MCF 10A (cell line): ENCODE measurements at places on chromosomes 13 and 19. TPM values are rescaled to one million over a fixed set of nuclear protein-coding genes. Genes with fewer than 3 reads are reported as not detected.

- DNase-seq, result peak; percentile 36
These were observed 741 bp downstream of the PLEKHF1 start for GRCh38 chr19:29665826-29666577.

GRCh38 chr19:38319421-38320258 lies at the start of gene KCNK6:
Gene KCNK6 (plus strand): TSS chr19:38319845. CDS start chr19:38319951, 106 bp downstream.
- DNase-seq, result no peak

PRTN3 gene
- total RNA-seq, result not detected in 2 replicates

SLITRK5 gene
- total RNA-seq, result 0.16 and 0.25 TPM in 2 replicates

GRCh38 chr19:54319049-54319448 lies 6.1 kb upstream of the LILRA5 start:
- DNase-seq, result no peak

GRCh38 chr19:46624958-46625661 lies at the start of gene PTGIR:
Gene PTGIR (minus strand): TSS chr19:46625089. CDS start chr19:46624225, 864 bp downstream.
- DNase-seq, result peak; percentile 53

- DNase-seq, result no peak
These were observed 6.5 kb upstream of the EIF3G start for GRCh38 chr19:10126213-10126639.

USP12 gene
- 20.6 and 21.7 TPM in 2 replicates for total RNA-seq

DNA sequence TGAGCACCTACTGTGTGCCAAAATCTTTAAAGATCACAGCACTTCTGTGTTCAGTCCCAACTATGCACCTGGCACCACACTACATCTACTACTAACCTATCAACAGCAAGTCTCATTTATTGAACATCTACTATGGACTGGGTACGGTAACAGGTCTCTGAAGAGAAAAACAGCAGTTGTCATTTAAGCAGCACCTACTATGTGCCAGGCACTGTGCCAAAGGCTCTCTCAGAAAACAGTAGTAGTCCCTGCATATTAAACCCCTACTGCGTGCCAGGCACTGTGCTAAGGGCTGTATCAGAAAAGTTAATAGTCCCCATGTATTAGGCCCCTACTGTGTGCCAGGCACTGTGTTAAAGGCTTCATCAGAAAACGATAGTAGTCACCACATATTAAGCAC lies 106.2 kb downstream of the PTPRS start:
- DNase-seq, result no peak

- no peak for DNase-seq
These were observed at the start of gene JSRP1 for GRCh38 chr19:2255982-2256685. Gene JSRP1 (minus strand): TSS chr19:2256417. CDS start chr19:2255314, 1,103 bp downstream.

GRCh38 chr19:4700693-4700970 lies 23.0 kb downstream of the DPP9 start:
- DNase-seq, result no peak

TMEM86B gene
- total RNA-seq, result 4.2 and 4.7 TPM in 2 replicates

DNA sequence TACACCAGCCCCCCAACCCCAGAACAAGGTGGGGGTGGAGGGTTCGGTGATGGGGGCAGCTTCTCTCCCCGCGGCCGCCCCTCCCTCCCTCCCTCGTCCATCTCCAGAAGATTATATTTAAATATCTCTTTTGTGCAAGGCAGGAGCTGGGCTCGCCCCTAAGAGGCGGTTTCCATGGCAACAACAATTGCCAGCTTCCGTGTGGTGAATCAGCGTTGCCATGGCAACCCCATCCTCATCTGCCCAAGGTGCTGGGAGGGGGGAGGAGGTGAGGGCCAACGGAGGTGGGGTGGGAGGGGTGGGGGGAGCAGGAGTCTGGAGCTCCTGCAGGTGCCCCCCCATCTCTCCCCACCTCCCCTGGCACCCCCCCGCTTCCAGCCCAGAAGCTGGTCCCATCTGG lies 46.4 kb downstream of the CELF5 start:
- peak; percentile 45 for DNase-seq

GRCh38 chr19:32181216-32181920 lies 164.0 kb upstream of the ZNF507 start:
- DNase-seq, result no peak

- no peak for DNase-seq
These were observed 14.2 kb upstream of the MYO16 start for GRCh38 chr13:108615241-108615640.
